ENCODE measurements at places on chromosomes 2 and 18.

GRCh38 chr2:207258263-207258991, 92.7 kb upstream of the KLF7 start:
- peak; percentile 100 for DNase-seq

DNA sequence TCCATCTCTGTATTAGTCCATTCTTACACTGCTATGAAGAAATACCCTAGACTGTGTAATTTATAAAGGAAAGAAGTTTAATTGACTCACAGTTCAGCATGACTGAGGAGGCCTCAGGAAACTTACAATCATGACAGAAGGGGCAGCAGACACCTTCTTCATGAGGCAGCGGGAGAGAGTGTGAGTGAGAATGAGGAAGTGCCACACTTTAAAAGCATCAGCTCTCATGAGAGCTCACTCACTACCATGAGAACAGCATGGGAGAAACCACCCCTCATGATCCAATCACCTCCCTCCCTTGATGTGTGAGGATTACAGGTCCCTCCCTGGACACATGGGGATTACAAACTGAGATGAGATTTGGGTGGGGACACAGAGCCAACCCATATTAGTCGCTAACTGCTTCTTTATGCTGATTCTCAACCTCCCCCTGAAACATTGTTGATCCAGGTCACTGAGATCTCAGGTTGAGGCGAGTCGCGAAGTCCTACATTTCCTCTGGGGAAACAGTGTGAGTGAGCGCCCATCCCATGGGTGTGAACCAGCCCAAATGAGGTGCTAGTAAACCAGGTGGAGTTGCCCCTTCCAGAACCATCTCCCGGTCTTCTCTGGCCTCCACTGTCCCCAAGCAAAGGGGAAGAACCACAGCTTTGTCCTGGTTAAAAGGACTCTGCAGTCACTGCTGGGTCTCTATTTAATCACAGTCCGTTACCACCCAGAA, 123.8 kb downstream of the CAPN13 start:
- no peak for DNase-seq

- DNase-seq, result no peak
Observed at GRCh38 chr2:223597076-223597475, 5.1 kb downstream of the SCG2 start.

DNA sequence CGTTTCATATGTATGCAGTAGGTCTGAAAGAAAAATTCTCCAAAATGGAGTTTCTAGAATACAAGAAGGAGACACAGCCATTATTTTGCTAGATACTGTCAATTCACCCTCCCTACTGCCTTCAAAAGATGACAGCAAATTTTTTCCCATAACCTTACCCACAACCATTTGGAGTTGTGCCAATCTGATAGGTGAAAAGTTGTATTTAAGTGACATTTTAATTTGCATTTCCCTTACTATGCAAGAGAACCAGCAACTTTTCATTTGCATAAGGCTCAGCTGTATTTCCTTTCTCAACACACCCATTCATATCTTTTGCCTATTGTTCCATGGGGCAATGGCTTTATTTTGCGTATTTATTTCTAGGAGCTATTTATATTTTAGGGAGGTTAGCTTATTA, 31.4 kb upstream of the IL18RAP start:
- no peak for DNase-seq

Data from kidney glomerular epithelial cell (primary cell).